ENCODE measurements at places on chromosomes 13 and 19.
A peak's percentile ranks its signal among the peaks of the same experiment; 100 is the strongest.

GRCh38 chr19:42175952-42176648 is 41.4 kb downstream of the DEDD2 start:
- DNase-seq, result no peak

- no peak for DNase-seq
Observed at GRCh38 chr13:72716776-72717175, 10.7 kb downstream of the MZT1 start.

DNA sequence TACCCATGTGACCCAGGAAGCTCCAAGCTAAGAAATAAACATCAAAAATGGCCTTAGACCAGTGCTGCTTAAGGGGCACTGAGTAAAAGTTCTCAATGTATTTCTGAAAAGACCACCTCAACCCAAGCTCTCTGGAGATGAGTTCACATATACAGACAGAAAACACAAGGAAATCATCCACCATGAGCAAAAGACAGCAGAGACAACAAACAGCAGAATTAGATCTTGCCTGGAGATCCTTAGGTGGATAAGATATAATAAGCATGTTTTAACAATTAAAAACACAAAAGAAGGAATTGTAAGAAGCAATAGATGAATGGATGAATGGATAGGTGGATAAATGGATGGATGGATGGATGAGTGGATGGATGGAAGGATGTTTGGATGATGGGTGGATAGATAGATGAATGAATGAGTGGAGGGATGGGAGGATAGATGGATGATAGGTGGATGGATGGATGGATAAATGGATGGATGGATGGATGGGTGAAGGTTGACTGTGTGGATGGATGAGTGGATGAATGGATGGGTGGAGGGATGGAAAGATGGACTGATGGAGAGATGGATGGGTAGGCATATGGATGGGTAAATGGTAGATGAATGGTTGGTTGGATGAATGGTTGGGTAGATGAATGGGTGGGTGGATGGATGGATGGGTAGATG is 9.6 kb upstream of the NMRK2 start:
- DNase-seq, result no peak

DNA sequence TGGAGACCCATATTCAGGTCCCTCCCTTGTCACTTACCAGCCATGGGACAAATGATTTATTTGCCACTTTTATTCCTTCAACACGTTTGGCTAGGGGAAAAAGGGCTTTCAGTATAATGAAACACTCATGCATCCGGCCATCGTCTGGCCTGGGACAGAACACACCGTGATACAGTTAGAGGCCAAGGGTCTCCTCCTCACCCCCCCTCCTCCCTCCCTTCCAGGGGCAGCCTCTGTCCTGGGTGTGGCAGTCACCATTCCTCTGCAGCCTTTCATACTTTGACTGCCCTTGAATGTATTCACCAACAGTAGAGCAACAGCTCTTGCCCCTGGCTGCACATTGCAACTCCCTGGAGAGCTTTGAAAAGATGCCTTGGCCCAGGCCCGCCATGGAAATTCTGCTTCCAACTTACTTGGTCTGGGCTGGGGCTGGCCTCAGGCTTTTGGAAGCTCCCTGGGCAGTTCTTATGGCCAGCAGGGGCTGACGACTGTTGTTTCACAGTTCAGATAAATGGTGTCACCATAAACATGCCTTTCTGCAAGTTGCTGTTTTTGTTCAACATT is 3.0 kb downstream of the PAK4 start:
- no peak for DNase-seq

DNA sequence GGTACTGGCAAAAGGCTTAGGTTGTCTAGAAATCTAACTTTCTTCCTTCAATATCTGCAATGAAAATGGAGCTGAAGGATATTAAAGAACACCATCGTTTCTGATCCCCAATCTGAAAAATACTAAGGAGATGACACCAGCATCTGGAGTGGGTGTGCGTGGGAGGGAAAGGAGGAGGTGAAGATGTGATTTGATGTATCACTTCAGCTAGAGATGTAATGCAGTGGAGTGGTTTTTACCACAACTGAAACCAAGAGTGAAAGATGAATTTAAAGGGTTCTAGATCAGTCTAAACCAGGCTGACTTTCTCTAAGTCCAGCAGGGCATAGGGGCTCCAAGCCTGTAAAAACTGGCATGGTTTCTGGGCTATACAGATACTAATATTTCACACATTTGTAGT is 148.4 kb downstream of the AKAP11 start:
- peak; percentile 48 for DNase-seq

DNA sequence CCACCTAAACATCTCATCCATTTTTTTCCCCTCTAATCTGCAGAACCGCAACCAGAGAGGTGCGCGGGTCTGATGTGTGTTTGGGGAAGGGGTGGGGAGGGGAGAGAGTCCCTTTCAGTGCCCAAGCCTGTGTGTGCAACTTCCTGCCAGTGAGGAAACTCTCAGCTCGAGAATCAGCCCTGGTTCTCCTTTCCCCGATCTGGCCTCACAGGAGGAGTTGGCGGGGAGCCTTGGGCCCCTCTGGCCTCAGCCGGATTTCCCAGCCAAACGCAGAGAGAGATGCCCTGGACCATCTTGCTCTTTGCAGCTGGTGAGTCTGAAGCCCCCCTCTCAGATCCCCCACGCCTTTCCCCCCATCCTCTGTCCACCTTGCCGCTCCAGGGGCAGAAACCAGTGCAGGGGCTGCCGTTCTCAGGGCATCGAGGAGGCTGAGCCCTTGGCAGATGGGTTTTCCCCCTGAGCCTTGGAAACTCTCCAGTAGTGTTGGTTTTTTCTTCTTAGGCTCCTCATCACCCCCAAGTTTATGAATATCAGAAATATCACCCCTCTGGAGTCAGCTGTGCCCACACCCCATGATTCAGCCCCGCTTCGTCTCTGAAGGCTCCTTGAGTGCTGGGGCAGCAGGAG is at the start of gene C19orf38:
Gene C19orf38 (plus strand): TSS at position 186 of the 627 bp plus-strand sequence. CDS start 94 bp downstream, at position 280.
- no peak for DNase-seq

GRCh38 chr13:113921763-113922162 is 52.1 kb downstream of the C13orf46 start:
- no peak for DNase-seq

DNA sequence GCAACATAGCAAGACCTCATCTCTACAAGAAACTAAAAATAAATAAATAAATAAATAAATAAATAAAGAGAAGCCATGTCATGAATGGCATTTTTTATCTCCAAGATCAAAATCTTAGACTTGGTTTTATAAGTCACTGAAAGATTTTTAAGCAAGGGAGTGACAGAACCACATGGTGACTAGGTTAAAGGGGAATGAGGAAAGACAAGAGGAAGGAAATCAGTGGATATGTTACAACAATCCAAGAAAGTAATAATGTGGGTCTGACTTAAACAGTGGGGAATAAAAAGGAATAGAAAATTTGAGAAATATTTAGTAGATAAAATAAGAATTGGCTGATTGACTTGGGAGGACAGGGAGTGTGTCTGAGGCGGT is 18.8 kb upstream of the MED4 start:
- DNase-seq, result no peak

GRCh38 chr19:35715981-35716800 is 1.6 kb upstream of the KMT2B start:
- no peak for DNase-seq
